ENCODE measurements at places on chromosomes 6 and 20.

GRCh38 chr6:133892813-133893691, 4.1 kb downstream of the TCF21 start:
- no peak for DNase-seq

GRCh38 chr6:75023634-75024033, 182.2 kb downstream of the COL12A1 start:
- no peak for DNase-seq

DNA sequence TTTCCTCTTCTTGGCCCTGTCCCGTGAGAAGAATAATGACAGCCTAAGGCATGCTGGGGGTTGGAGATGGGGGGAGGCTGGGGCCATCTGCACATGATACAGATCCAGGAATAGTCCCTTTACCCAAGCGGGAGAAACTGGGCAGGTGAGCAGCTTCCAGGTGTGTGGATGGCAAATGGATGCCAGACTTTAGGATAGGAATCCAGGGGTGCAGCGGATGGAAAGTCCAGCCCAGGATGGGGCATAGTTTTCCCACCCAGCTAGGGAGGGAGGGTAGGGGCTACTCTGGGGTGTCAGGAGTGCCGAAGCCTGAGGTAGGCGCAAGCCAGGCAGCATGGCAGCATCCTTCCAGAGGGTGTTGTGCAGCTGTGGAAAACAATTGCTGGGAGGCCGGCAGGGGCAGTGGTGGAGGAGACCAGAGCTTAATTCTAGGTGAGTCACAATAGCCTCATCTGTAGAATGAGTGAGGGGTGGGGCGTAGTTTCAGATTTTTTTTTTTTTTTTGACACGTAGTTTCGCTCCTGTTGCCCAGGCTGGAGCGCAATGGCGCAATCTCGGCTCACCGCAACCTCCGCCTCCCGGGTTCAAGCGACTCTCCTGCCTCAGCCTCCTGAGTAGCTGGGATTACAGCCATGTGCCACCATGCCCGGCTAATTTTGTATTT, 15.4 kb upstream of the FAM110A start:
- no peak for DNase-seq

GRCh38 chr20:13739731-13740649, 44.7 kb downstream of the ESF1 start:
- no peak for DNase-seq

DNA sequence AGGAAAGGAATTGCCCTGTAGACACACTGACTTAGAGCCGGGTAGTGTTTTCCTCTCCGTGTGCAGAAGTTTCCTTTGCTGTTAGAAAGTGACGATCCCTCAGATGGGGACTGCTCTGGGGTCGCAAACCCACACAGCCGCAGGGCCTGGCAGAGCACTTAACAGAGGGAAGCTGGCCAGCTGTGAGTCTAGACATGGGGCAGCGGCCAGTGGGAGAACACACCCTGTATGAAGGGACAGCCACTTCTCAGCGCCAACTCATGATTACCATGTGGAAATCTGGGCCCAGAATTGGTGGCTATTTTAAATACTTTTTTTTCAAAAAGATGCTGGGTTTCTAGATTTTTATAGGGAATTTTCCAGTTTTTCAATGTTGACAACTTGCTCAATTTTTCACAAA, 39.4 kb downstream of the SLC9A8 start:
- no peak for DNase-seq

DNA sequence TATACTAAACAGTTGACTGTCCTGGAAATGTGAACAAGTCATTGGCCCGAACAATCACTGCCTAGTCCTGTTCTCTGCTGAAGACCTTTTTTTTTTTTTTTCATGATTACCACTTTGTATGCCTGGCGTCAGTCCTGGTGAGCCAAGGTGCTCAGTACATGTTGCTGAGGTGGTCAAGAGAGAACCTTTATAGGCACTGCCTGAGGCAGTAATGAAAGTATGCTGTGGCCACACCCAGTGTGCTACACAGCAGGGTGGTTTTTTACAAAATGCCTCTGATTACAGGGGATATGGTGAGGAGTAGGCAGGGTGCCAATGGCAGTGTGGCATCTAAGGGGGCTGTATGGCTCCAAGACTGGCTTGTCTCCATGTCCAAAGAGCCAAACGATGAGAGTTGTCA, 135.1 kb upstream of the ENPP5 start:
- DNase-seq: peak; percentile 38

- DNase-seq: no peak
Observed at GRCh38 chr6:38445336-38445735, 194.4 kb downstream of the BTBD9 start.

Measured in MM.1S (cell line).